ENCODE measurements at places on chromosomes 6 and 20.

DNA sequence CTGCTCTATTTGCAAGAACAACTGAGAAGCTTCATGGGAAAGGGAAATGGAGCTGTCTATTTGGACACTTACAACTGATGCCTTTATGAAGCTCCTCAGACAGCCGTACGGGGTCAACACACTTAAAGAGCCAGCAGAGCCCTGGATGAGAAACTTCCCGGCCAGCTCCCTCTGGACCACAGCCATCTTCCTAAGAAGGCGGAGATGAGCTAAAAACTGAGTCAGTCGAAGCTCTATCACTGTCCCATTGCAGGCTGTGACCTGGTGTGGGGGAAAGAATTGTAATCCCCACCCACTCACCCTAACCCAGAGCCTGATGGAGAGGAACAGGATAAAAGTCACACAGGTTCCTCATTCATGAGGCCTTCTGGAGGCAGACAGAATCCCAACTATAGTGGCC, 360.4 kb upstream of the JARID2 start:
- DNase-seq: no peak

GRCh38 chr20:3431109-3431508, 23.6 kb upstream of the DNAAF9 start:
- no peak for DNase-seq

GRCh38 chr20:47248448-47248966, 108.0 kb downstream of the ZMYND8 start:
- no peak for DNase-seq

DNA sequence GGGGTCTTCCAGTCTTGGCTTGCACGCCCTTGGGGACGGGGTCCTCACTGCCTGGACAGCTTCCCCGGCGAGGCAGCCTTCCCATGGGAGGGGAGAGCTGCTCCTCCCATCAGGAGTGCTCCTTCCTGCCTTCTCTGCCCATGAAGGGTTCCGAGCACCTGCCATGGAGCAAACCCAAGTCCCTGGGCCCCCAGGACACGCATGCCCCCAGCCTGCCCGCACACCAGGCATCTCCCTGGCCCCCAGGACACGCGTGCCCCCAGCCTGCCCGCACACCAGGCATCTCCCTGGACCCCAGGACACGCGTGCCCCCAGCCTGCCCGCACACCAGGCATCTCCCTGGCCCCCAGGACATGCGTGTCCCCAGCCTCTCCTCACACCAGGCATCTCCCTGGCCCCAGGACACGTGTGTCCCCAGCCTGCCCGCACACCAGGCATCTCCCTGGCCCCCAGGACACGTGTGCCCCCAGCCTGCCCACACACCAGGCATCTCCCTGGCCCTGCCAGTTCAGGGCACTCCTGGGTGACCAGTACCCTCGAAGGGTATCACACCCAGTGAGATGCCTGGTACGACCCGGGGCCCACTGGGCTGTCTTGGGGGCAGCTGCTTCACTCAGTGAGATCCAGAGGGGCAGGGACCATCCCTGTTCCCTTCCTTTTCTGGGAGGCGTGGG, 21.7 kb downstream of the COL20A1 start:
- no peak for DNase-seq

- no peak for DNase-seq
Measured at GRCh38 chr6:161313940-161314509, 40.2 kb upstream of the AGPAT4 start.

Measured in A549 (cell line).